Breast epithelium (tissue), 4 donors: ENCODE measurements at places on chromosomes 11 and 22.

DNA sequence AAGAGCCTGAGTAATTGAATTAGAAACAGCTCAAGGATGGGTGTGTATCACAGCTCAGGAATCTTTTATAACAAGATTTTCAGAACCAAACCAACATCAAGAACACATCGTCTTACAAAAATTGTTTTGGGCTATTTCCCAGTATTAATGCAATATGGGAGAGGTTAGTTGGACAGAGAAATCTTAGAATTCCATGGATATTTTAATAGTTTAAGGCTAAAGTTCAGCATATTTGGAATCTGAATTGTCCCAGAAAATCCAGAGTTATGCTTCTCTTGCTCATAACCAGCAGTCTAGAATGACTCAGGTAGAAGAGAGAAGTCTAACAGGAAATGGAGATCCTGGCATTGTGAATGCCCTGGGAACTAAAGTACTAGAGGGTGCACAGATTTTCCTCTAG is 74.6 kb downstream of the ADM start:
- DNase-seq = no peak

DNA sequence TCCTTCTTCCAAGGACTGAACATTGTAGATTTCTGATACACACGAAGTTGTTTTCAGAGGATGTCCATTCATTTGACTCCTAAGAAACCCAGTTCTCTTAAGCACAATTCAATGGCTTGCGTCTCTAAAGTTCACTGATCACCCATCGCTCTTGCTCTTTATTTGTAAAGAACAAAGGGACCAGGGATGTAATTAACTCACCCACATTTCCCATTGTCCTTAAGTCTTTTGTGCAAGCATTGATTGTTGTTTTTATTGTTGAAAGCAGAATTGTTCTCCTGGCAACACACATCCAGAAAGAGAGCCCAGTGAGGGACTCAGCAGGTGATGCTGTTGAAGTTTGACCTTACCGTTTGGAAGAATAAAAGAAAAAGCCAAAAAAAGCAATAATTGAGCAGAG is 59.2 kb downstream of the SPON1 start:
- no peak for DNase-seq

DNA sequence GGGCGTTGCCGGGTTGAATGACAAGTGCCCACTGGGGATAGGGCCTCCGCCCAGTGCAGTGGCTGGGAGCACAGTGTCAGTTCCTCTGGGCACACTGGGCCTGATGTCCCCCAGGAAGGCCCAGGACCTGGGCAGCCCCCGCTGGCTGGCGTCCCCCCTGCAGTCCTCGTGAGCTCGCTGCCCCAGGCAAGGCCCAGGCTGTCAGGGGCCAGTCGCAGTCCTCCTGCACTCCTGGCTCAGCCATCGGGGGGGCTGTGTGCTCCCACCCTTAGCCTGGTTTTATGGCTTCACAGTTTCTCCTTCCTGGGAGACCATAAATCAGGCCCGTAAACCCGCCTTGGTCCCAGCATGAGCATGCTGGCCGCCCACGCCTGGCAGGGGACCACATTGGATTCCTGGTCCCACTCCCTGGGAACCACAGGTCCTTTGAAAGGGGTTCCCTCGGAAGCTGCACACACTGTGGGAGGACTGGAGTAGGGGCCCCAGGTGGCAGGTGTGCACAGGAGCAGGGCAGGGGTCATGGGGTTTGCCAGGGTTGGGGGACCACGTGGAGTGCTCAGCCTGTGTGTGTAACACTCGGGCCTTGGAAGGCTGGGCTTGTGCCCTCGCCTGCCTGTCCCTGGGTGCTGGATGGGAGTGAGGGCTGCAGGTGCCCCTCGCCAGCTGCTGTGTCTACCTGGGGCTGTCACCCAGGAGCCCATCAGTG is 113.6 kb downstream of the KCNQ1OT1 start:
- DNase-seq = no peak

- no peak for DNase-seq
Observed at GRCh38 chr11:876545-876944, 33.9 kb downstream of the TSPAN4 start.

DNA sequence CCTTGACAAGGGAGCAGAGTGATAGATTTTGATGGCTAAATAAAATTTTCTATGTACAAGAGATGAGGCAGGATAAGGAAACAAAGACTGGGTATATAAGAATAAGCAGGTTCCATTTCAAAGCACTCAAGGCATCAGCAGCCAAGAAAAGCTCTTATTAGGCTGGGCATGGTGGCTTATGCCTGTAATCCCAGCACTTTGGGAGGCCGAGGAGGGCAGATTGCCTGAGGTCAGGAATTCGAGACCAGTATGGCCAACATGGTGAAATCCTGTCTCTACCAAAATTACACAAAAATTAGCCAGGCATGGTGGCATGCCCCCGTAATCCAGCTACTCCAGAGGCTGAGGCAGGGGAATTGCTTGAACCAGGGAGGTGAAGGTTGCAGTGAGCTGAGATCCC is 563.4 kb upstream of the CCDC179 start:
- no peak for DNase-seq

- DNase-seq = no peak
Observed at GRCh38 chr11:46090375-46090774, 30.9 kb downstream of the PHF21A start.

GRCh38 chr11:64869571-64870175 is 8.7 kb downstream of the EHD1 start:
- DNase-seq = no peak

DNA sequence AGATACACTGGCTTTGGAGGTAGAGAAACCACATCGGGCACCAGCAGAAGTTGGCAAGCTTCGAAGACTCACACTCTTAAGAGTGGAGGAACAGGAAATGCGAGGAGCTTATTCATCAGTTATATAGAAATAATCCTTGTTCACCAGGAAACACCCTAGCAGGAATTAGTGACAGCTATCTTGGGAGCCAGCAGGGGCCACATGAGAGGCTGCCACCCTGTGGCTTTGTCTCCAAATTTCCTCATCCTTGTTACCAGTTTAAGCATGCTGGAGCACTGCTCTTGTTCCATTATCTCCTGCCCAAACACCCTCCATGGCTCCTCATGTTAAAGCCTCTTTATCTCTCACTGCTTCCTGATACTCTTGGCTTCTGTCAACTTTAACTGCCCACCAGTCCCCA is 131.0 kb downstream of the PLEKHA7 start:
- DNase-seq = no peak

DNA sequence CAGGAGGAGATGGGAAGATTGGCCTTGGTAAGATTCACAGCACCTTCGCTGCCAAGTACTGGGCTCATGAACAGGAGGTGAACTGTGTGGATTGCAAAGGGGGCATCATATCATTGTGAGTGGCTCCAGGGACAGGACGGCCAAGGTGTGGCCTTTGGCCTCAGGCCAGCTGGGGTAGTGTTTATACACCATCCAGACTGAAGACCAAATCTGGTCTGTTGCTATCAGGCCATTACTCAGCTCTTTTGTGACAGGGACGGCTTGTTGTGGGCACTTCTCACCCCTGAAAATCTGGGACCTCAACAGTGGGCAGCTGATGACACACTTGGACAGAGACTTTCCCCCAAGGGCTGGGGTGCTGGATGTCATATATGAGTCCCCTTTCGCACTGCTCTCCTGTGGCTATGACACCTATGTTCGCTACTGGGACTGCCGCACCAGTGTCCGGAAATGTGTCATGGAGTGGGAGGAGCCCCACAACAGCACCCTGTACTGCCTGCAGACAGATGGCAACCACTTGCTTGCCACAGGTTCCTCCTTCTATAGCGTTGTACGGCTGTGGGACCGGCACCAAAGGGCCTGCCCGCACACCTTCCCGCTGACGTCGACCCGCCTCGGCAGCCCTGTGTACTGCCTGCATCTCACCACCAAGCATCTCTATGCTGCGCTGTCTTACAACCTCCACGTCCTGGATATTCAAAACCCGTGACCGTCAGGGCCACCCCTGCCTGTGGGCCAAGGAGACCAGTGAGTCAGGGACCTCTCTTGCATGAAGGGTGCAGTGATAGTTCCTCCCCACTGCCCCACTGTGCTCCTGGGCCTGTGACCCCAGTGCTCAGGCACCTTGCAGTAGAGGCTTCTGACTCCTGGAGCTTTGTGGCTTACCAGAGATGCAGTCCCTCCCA is 83.6 kb downstream of the BCR start:
- DNase-seq = no peak

DNA sequence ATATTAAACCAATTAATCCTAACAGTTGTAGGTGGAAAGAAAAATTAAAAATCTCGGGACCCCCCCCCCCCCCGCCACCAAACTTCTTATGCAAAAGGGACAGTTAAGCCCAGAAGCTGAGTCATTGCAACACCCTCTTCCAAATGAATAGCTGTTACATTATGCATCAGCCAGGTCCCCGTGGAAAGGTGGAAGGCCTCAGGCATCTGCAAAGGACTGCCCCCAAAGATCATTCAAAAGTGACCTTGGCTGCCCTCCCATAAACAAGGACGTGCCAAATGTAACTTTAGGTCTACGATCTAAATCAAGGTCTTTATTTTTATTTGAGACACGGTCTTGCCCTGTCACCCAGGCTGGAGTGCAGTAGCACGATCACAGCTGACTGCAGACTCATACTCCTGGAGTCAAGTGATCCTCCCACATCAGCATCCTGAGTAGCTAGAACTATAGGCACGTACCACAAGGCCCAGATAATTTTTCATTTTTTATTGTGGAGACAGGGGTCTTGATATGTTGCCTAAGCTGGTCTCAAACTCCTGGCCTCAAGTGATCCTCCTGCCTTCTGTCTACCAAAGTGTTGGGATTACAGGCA is 22.8 kb downstream of the SYN3 start:
- no peak for DNase-seq

GRCh38 chr11:36130401-36130800 is 158.8 kb downstream of the COMMD9 start:
- DNase-seq = no peak

GRCh38 chr11:2694995-2695939 is 4.5 kb downstream of the KCNQ1OT1 start:
- DNase-seq = peak; percentile 15

GRCh38 chr11:11952036-11952435 is 56.4 kb downstream of the DKK3 start:
- DNase-seq = no peak

- no peak for DNase-seq
Observed at GRCh38 chr22:25348391-25348790, 129.0 kb downstream of the CRYBB2 start.

DNA sequence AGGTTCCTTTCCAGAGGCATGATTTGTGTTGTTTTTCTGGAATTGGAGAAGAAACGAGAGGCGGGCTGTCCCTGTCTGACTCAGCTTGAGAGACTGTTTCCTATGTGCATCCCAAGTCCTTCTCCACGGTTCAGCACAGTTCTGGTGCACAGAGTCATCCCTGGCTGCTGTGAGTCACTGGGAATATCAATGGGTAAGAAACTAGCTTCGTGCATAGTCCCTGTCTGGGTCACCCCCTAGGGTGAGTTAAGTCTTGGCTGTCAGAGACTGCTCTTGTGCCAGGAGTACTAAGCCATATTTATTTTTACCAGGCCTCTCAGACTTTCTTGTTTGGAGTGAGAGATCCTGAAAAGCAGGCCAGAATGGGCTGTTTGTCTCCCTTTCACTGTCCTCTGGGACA is 2.4 kb upstream of the LRP4 start:
- no peak for DNase-seq

GRCh38 chr11:79406376-79406775 is 34.5 kb downstream of the TENM4 start:
- DNase-seq = no peak

GRCh38 chr11:95647355-95647754 is 142.2 kb downstream of the FAM76B start:
- peak; percentile 69 for DNase-seq

DNA sequence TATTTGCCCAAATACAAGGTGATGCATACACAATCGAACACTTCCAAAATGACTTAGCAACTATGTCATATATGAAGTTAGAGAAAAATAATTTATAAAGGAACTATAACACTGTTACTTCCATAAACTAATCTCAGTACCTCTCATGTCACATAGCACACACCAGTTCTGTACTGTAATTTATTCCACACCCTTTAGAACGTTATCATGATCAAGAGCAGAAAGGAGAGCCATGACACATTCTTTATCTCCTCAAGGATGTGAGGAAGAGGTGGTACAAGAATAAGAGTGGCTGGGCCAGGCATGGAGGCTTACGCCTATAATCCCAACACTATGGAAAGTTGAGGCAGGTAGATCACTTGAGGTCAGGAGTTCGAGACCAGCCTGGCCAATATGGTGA is 31.1 kb downstream of the PICALM start:
- no peak for DNase-seq

DNA sequence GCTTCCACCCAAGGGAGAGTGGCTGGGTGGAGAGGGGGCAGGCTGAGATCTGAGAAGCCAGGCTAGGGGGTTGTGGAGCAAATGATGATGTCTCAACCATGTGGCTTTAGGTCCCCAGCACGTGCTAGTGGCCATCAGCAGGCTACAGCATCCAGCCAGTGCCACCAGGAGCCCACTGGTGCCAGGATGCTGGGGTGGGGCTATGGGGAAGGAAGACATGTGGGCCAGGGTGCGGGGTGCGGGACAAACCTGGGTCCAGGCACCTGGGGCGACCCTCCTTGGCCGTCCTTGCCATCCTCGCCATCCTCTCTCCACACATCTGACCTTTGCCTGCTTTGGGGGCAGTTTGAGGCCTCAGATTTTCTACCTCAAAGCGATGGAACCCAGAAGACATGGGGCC is 104.3 kb downstream of the KCNQ1 start:
- no peak for DNase-seq

DNA sequence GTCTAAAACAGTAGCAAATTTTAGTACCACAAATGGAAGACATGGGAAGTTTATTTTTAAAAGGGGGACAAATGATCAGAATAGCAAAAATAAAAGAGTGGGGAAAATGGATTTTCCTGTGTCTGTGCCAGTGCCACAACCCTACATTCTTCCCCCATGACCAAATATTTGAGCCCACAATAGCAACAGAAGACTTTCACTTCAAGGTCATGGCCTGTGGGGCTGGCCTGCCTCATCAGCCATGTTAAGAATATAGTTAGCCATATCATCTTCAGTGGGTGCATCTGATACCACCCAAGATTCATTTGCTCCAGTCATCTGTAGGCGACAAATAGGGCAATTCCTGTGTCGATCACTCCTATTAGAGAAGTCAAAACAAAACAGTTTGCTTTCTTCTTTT is 26.3 kb downstream of the RNF141 start:
- DNase-seq = no peak

- DNase-seq = no peak
Observed at GRCh38 chr11:110728883-110729282, 16.6 kb upstream of the ARHGAP20 start.

GRCh38 chr22:48567213-48567975 is 1260.3 kb downstream of the BRD1 start:
- DNase-seq = no peak

- no peak for DNase-seq
Observed at GRCh38 chr11:6755303-6755952, 16.3 kb downstream of the OR2AG2 start.

- no peak for DNase-seq
Observed at GRCh38 chr11:121191818-121192217, 90.8 kb downstream of the TECTA start.

DNA sequence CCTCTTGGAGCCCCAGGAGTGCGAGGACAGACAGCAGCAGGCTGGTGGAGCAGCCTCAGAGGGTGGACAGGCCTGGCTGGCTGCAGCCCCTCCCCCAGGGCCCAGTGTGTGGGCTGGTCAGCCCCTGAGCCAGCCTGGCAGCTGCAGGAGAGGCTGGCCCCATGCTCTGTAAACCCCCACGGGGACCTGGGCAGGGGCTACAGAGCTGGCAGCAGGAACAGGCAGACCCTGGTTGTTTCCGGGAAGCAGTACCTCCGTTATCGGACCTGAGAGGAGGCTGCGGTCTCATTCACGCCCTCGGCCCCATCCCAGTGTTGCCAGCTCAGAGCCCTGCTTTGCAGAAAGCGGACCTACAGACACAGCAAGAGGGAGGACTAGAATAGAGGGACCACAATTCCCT is 38.5 kb upstream of the COMT start:
- no peak for DNase-seq
